ENCODE measurements at places on chromosomes 6 and 20. TPM values are rescaled to one million over a fixed set of nuclear protein-coding genes. Genes with fewer than 3 reads are reported as not detected.

DNA sequence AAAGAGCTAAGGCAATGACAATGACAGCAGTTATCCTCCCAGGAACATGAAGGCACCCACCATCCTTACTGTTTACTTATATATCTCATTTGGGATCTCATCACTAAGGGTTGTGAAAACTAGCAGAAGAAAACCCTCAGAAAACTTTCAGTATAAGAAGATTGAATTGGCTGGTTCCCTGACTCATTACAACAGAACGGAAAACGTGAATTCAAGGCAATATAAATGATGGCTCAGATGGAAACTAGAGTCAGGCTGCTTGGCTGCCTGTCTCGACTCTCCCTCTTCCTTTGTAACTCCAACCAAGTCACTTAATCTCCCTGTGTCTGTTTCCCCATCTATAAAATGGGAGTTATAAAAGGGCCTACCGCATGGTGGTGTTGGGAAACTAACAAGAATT, 387.1 kb upstream of the JARID2 start:
- H3K27ac ChIP-seq, result no peak overlapping the region
- no peak for DNase-seq
- H3K27me3 ChIP-seq, result no peaks in the 10 kb centered on the region
- peaks cover 11% of the 10 kb centered on the region for H3K4me1 ChIP-seq
- H3K36me3 ChIP-seq, result no peaks in the 10 kb centered on the region
- H3K4me3 ChIP-seq, result no peak overlapping the region

DNA sequence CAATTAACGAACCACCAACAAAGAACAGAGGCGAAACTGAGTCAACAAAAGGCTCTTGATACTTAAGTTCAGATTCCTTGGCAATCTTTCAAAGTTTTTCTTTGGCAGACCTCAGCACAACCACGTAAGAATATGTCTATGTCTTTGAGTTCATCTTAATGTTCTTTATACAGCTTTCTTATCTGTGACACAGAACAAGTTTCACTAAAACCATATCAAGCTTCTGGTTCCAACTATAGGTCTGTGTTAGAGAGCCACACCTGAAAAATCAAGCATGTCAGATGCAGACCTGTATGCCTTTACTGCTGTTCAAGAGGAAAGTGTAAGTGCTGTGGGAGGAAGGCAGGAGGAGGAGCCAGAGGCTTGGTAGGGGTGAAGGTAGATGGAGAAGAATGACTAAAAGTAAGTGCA, 271.3 kb downstream of the KHDC1L start:
- DNase-seq, result no peak
- no peak overlapping the region for H3K27ac ChIP-seq
- no peak overlapping the region for H3K4me3 ChIP-seq
- no peaks in the 10 kb centered on the region for H3K4me1 ChIP-seq
- no peaks in the 10 kb centered on the region for H3K27me3 ChIP-seq

- H3K27me3 ChIP-seq, result no peaks in the 10 kb centered on the region
- H3K4me3 ChIP-seq, result no peak overlapping the region
- no peak overlapping the region for H3K27ac ChIP-seq
- no peaks in the 10 kb centered on the region for H3K36me3 ChIP-seq
- H3K4me1 ChIP-seq, result peaks cover 35% of the 10 kb centered on the region
Measured at GRCh38 chr20:20454367-20454766, 86.5 kb downstream of the INSM1 start.

DNA sequence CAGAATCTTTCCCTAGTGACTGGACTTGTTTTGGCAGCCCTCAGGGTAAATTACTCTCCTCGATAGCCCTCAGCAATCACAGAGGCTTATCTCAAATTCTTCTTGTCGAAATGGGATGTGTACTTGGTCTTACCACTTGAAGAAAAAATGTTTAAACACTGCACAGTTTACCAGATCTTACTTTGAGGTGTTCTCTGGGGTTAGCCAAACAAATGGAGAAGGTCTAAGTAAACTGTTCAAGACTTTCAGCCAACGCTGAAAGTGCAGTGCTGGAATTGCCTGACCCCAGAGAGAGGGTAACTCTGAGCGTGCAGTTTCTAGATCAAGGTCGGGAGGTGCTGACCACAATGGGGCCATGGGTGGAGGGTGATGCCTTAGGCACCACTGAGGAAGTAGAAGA, 39.2 kb downstream of the MYLIP start:
- H3K27me3 ChIP-seq, result peaks cover 36% of the 10 kb centered on the region
- H3K4me1 ChIP-seq, result peaks cover 14% of the 10 kb centered on the region
- DNase-seq, result no peak
- H3K36me3 ChIP-seq, result no peaks in the 10 kb centered on the region
- no peak overlapping the region for H3K27ac ChIP-seq

- no peaks in the 10 kb centered on the region for H3K36me3 ChIP-seq
- no peaks in the 10 kb centered on the region for H3K27me3 ChIP-seq
- H3K27ac ChIP-seq, result no peak overlapping the region
- peak; percentile 61 for DNase-seq
- H3K4me3 ChIP-seq, result no peak overlapping the region
- H3K4me1 ChIP-seq, result peaks cover 8% of the 10 kb centered on the region
Measured at GRCh38 chr6:166707045-166707444, 80.0 kb upstream of the RPS6KA2 start.

Gene VSX1
- 4.2 TPM for total RNA-seq

Gene HRH3
- 0.86 TPM for total RNA-seq

- peaks cover 30% of the 10 kb centered on the region for H3K27me3 ChIP-seq
- DNase-seq, result no peak
- H3K4me1 ChIP-seq, result peaks cover 72% of the 10 kb centered on the region
- H3K4me3 ChIP-seq, result peak overlapping the region; percentile 87
- peaks cover 24% of the 10 kb centered on the region for H3K36me3 ChIP-seq
- no peak overlapping the region for H3K27ac ChIP-seq
Measured at GRCh38 chr6:33315793-33316602, 1.5 kb downstream of the ZBTB22 start.

Gene SOX4
- 91.4 TPM for total RNA-seq

DNA sequence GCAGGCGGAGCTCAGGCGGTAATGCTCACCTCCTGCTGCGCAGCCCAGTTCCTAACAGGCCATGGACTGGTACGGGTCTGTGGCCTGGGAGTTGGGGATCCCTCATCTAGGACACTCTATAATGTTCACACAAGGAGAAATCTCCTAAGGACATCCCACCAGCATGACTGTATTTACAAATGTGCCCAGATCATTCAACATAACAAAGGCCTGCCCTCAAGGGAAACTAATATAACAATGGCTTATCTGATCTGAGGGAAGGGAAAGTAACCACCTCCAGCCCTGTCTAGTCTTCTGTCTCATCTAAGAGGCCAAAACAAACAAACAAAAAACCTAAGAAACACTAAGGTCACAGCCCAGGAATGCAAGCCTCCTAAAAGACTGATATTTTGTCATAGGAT, 232.8 kb downstream of the RNGTT start:
- H3K27me3 ChIP-seq, result no peaks in the 10 kb centered on the region
- no peak for DNase-seq
- H3K27ac ChIP-seq, result no peak overlapping the region
- H3K36me3 ChIP-seq, result peaks cover 8% of the 10 kb centered on the region

- no peak overlapping the region for H3K4me3 ChIP-seq
- no peaks in the 10 kb centered on the region for H3K4me1 ChIP-seq
- H3K27ac ChIP-seq, result no peak overlapping the region
- no peaks in the 10 kb centered on the region for H3K36me3 ChIP-seq
- DNase-seq, result no peak
Measured at GRCh38 chr6:77573843-77574242, 79.0 kb upstream of the MEI4 start.

- no peak overlapping the region for H3K4me3 ChIP-seq
- DNase-seq, result no peak
- no peaks in the 10 kb centered on the region for H3K4me1 ChIP-seq
- H3K27me3 ChIP-seq, result peaks cover 11% of the 10 kb centered on the region
Measured at GRCh38 chr20:19649041-19649440, 109.0 kb upstream of the RIN2 start.

- H3K36me3 ChIP-seq, result no peaks in the 10 kb centered on the region
- H3K27me3 ChIP-seq, result no peaks in the 10 kb centered on the region
- H3K4me1 ChIP-seq, result no peaks in the 10 kb centered on the region
- no peak overlapping the region for H3K27ac ChIP-seq
Measured at GRCh38 chr20:36210436-36211021, 25.7 kb upstream of the AAR2 start.

Gene ASIP
- total RNA-seq, result not detected

Gene GNRH2
- total RNA-seq, result 2.4 TPM

GRCh38 chr20:61980647-61981583, 84.8 kb downstream of the TAF4 start:
- H3K36me3 ChIP-seq, result peaks cover 12% of the 10 kb centered on the region
- no peaks in the 10 kb centered on the region for H3K27me3 ChIP-seq

- H3K36me3 ChIP-seq, result no peaks in the 10 kb centered on the region
- no peak for DNase-seq
- H3K4me3 ChIP-seq, result no peak overlapping the region
- no peaks in the 10 kb centered on the region for H3K27me3 ChIP-seq
- no peak overlapping the region for H3K27ac ChIP-seq
Measured at GRCh38 chr6:74606582-74607071, 599.2 kb downstream of the COL12A1 start.

All from neural crest cell (in vitro differentiated cells).